ENCODE measurements at places on chromosomes 5 and 9. TPM values are rescaled to one million over a fixed set of nuclear protein-coding genes. Genes with fewer than 3 reads are reported as not detected.

The FRRS1L gene
- 65.9 TPM for total RNA-seq

The SLC34A3 gene
- not detected for total RNA-seq

The ANKRD18B gene
- 0.25 TPM for total RNA-seq

The RAB3C gene
- total RNA-seq: 33.9 TPM

The MARCOL gene
- total RNA-seq: not detected

The CLPTM1L gene
- total RNA-seq: 79.2 TPM

The GDA gene
- 22.6 TPM for total RNA-seq

The LCN2 gene
- 0.25 TPM for total RNA-seq
